ENCODE measurements at places on chromosomes 1 and 21.
A peak's percentile ranks its signal among the peaks of the same experiment; 100 is the strongest.

GRCh38 chr1:72111662-72112061 is 170.7 kb downstream of the NEGR1 start:
- no peak for DNase-seq

GRCh38 chr21:26405735-26406361 is 167.2 kb downstream of the CYYR1 start:
- DNase-seq: peak; percentile 38

DNA sequence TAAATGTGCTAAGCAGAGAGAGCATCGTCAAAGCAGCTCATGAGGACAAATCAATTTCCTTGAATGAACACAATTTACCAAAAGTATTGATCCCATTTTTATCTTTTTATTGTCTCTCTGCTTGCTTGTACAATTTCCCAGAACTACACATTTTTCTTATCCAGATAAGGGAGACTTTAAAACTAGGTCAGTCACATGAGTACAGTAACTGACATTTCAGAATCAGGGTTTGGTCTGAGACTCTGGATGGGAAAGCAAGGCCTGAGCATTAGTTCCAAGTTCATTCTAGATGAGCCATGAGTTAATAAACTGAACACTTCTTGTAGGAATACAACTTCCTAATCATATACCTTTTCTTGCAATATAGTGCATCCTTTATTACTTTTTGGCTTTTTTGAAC is 11.5 kb upstream of the DENND2D start:
- no peak for DNase-seq

- DNase-seq: no peak
Observed at GRCh38 chr1:97770376-97770775, 150.5 kb downstream of the DPYD start.

DNA sequence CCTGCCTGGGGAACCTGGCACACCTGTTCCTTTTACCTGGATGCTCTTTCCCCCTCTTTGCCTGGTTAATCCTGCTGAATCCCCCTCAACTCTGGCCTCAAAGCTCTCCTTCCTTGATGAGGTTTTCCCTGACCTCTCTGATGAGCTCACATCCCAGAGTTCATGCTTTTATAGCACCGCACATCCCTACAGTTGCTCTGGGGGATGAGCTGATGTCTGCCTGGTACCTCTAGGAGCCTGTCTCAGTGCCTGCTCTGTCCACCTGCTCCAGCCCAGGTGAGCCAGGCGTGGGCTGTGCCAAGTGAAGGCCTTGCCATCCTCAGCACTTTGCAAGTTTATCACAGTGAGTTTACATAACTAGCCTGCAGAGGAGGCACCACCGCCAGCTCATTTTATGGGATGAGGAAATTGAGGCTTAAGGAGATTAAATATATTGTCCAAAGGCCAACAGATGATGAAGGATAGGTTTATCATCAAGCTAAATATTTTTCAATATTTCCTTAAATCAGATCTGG is 58.6 kb upstream of the TMPRSS2 start:
- no peak for DNase-seq

GRCh38 chr1:17631410-17631809 is 91.9 kb downstream of the ARHGEF10L start:
- DNase-seq: no peak

DNA sequence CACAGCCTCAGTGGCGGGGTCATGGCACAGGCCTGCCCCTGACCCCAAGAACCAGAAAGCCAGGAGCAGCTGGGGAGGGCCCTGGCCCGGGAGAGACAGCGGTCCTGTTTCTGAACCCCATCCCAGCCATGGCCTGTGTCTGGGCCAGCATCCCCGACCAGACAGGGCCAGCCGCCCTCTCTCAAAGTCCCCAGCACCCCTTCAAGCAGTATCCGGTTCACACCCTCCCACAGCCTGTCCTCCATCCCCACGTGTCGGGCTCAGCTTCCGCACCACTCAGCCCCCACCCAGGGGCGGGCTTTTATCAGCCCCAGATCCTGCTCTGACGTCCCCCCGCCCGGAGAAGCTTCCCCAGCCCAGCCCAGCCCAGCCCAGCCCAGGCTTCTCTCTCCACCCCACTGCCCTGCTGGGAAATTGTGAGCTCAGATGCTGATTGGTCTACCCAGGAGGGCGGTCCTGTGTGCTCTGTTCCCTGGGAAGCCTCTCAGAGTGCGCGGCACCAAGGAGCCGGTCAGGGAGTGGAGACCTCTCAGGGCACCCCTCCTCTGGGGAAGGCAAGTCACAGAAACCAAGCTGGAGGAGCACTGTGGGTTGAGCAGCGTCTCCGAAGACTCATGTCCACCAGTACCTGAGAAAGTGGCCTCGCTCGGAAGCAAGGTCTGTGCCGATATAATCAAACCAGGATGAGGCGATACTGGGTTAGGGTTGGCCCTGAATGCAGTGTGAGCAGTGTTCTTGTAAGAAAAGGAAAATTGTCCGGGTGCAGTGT is 4.7 kb upstream of the FAAP20 start:
- peak; percentile 95 for DNase-seq

- no peak for DNase-seq
Observed at GRCh38 chr1:230517786-230518185, 91.7 kb upstream of the PGBD5 start.

GRCh38 chr1:52127181-52128180 is 14.4 kb upstream of the ZFYVE9 start:
- peak; percentile 19 for DNase-seq
